ENCODE measurements at places on chromosomes 6 and 20.

- no peak for DNase-seq
Measured at GRCh38 chr20:64168381-64169090, 4.3 kb downstream of the MYT1 start.

DNA sequence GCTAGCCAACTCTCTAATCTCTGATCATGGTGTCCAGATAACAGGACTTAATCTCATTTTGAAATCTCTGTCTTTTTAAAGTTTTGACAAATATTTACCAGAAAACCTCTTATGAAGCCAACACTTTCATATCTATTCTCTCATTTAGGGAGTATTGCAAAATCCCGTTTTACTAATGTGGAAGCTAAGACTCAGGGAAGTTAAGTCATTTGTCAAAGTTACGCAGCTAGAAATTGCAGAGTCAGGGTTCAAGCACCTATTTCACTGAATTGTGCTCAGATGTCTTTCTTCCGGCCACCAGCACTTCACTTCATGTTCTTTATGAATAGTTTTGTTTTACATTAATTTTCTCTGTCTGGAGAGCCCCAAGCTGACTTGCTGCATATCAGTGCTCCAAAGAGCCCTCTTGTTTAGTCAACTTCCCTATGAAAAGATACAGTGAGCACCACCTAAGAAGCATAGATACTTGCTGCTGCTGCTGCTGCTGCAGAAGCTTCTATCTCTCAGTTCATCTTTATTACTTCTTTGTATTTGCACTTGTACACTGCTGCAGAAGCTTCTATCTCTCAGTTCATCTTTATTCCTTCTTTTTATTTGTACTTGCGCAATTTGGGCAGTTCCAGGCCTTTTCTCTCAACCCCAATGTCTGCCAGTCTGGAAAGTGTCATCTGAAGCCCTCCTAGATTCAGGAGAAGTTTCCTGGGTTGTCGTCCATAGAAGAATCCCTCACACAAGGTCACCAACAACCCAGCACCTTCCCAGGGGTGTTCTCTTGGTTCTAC lies 329.7 kb downstream of the MAFB start:
- DNase-seq, result no peak

GRCh38 chr6:151380848-151381205 lies 10.5 kb downstream of the ZBTB2 start:
- DNase-seq, result no peak

DNA sequence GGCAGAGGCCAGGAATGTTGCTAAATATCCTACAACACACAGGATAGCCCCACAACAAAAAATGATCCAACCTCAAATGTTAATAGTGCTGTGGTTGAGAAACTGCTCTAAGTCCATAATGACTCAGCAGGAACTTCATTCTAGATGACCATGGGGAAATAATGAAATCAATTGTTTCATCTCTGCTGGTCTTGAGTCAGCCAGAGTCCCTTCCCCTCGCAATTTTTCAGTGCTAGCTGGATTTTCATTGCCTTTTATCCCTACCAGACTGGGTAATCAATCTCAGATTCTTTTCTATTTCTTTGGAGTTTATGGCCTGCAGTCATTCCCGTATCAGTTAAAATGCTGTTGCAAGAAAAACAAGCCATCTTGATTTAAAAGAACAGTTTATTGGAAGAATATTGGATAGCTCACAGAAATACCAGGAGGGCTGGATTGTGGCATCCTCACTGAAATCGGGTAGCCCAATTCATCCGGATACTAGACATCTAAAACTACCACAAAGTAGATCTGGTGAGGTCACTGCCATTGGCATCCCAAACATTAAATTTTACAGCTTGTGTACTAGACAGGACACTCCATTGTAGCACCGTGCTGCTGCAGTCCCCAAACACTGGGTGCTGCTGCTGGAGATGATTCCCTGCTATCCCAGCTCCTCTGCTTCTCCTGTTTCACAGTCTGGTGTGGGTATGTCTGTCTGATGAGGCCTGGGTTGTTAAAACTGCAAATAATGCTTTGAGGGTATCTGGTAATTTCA lies 30.3 kb upstream of the POPDC3 start:
- no peak for DNase-seq

DNA sequence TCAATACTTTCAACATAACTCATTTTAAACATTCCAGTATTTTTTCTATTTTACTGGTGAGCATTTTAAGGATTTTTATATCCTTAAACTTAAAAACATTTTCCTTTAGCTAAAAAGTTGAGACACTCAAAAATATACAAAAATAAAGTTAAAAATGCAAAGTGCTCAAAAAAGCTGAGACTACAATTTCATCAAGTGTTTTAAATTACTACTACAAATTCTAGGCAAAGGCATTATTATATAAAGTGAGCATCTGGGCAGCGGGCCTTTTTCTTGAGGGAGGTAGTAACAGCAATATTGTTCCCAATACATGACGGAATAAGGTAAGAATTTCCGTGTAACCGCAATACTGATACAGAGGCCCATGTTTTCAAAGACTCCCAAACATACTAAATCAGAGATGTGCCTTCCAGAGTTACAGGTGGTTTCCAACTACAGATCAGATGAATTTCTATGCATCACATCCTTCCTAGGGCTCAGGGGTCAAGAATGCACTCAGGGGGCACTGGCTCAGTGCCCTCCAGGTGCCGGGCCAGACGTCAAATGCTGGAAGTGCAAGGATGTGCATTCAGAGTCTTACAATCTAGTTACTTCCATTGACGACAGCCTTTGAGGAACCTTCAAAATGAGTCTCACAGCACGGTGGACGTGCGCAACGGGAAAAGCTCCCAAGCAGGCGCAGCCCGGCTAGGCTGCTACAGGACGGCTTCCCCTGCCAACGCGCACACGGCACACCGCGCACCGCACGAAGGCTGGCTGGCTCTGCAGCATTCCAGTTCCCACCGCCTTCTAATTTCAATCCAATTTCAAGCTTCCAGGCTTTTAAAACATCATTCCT lies 1.7 kb downstream of the PHF10 start:
- DNase-seq, result peak; percentile 42

- DNase-seq, result peak; percentile 71
Measured at GRCh38 chr6:166007349-166008263, 160.0 kb downstream of the TBXT start.

- DNase-seq, result no peak
Measured at GRCh38 chr6:116282698-116283097, 3.0 kb upstream of the TSPYL1 start.

- no peak for DNase-seq
Measured at GRCh38 chr6:78302411-78302810, 564.9 kb upstream of the IRAK1BP1 start.

GRCh38 chr20:4812641-4813075 lies 90.9 kb downstream of the PRND start:
- DNase-seq, result no peak

- no peak for DNase-seq
Measured at GRCh38 chr6:131492932-131493573, 80.0 kb upstream of the ARG1 start.

DNA sequence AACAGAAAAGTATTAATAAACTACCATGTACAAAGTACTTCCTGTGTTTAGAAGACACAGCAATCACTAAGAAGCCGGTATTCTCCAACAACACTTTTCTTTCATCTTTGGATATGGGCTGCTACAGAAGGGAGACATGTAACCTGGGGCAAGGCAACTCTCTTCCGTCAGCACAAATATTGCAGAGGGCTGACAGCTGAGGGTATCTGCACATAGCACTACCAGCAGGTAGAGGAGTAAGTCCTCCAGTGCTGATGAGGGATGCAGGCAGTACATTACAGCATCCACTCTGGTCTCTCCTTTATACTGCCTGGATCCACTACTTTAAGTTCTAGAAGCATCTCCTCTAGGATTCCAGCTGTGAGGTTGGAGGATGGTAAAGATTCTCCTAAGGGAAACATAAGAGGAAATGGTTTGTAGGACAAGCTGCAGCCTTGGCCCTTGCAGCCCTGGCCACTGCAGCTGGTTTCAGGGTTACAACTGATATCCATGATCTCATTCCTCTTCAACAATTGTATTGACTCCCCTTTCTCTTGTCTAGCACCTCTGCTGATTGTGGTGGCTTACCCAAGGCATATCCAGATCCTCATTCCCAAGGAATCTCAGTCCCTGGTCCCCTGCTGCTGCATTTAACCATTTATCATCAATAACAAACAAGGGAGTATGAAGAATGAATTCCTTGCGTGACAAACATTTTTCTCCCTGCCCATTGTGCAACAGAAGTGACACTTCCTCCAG lies 110.7 kb upstream of the ADGRF1 start:
- no peak for DNase-seq

DNA sequence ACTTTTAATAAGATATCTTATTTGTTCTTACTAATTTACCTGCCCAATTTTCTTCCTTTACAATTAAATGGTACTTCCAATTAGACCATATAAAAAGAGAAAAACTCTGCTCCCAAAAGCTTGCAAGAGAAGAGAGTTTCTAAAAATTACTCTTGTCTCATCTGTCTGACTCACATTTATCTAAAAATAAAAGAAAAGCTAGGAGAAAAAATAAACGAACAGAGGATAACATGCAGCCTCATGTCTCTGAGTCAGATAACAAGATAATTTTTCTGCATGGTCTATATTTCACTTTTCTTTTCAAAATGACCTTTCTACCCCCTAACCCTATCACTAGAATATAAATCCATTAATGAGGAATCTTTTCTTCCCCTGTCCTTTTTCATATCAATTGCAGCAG lies 127.2 kb upstream of the TCF21 start:
- DNase-seq, result no peak

- DNase-seq, result no peak
Measured at GRCh38 chr6:3349388-3350251, 90.9 kb downstream of the PSMG4 start.

- no peak for DNase-seq
Measured at GRCh38 chr6:156449128-156449527, 328.1 kb upstream of the ARID1B start.

DNA sequence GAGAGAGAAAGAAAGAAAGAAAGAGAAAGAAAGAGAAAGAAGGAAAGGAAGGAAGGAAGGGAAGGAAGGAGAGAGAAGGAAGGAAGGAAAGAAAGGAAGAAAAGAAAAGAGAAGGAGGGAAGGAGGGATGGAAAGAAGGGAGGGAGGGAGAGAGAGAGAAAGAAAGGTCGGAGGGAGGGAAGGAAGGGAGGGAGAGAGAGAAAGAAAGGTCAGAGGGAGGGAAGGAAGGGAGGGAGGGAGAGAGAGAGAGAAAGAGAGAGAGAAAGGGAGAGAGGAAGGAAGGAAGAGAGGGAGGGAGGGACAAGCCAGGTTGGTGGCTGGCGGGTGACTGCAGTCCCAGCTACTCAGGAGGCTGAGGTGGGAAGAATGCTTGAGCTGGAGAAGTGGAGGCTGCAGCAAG lies 27.3 kb upstream of the ZNF184 start:
- DNase-seq, result no peak

GRCh38 chr6:130303431-130303830 lies 62.4 kb upstream of the TMEM200A start:
- DNase-seq, result no peak

DNA sequence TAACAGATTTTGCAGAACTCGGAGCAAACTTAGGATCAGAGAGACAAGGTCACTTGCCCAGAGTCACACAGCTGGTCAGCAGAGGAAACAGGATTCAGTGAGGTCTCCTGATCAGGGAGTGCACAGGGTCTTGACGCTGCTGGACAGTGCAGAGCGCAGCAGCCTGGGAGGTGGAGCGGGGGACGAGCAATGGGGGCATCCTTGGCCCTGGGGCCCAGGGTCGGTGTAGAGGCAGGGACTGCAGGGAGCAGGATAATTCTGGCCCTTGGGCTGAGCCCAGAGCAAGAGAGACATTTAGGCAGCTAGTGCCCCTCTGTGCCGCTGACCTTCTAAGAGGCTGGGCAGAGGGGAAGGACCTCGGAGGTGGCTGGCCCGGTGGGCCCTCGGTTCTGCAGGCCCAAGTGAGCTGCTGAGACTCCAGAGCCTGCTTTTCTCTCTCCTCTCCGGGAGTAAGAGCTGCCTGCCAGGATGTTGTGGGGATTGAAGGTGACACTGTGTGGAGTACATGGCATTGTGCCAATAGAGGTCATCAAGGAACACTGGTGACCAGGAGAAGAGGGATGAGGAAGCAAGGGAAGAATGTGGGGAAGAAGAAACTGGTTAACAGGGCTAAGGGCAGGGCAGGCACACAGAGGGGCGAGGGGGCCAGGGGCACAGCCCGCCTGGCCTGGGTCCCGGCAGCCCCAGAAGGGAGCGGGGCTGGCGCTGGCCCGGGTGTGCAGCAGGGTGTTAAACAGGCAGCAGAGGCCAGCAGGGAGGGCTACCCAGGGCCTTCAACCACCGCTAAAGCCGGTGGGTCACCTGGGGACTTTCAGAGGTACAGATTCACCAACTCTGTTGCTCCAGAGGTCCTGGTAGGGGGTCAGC lies 122.0 kb downstream of the AGPAT4 start:
- DNase-seq, result no peak

- DNase-seq, result no peak
Measured at GRCh38 chr6:10409233-10409721, 5.6 kb downstream of the TFAP2A start.

DNA sequence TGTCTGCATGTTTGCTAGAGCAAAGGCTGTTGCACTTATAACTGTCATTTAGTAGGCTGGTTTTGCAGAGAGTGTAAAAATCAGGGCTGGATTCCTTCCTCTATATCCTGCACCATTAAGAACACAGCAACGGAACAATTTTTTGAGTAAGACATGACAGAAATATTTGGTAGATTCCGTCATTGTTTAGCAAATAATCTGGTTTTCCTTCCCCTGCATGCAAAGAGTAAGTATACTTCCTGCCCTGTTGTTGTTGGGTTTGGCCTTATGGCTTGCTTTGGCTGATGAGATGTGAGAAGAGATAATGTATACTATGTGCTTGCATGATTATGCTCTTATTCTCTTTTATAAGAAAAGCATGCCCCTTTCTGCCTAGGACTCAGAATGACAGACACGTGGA lies 23.8 kb downstream of the MANEA start:
- no peak for DNase-seq

DNA sequence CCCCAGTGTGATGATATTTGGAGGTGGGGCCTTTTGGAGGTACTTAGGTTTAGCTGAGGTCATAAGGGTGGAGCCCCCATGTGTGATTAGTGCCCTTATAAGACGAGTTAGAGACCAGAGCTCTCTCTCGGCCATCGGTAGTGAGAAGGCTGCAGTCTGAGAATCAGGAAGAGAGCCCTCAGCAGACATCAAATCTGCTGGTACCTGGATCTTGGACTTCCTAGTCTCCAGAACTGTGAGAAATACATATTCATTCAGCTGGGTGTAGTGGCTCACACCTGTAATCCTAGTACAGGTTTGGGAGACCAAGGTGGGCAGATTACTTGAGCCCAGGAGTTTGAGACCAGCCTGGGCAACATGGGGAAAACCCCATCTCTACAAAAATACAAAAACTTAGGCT lies 48.7 kb upstream of the DDR1 start:
- DNase-seq, result no peak

DNA sequence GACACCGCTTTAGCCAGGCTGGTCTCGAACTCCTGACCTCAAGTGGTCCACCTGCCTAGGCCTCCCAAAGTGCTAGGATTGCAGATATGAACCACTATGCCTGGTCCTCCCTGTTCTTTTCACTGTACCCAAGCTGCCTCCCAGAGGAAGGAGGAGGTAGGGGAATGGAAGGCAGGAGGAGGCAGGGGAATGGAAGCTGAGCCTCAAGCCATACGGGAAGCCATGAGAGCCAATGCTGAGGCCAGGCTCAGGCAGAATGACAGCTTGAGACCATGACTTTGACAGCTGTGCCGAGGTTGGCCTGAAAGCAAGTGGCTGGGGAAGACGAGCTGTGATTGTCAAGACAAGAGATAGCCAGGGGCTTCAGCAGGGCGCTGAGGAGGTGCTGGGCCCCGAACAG lies 13.6 kb upstream of the ZNF335 start:
- no peak for DNase-seq

Data from left ventricle myocardium inferior (tissue), 1 donor.